Colonic mucosa (tissue), 4 donors: ENCODE measurements at places on chromosomes 12 and 14.

GRCh38 chr12:39205969-39206368, 237.0 kb downstream of the KIF21A start:
- DNase-seq: no peak

DNA sequence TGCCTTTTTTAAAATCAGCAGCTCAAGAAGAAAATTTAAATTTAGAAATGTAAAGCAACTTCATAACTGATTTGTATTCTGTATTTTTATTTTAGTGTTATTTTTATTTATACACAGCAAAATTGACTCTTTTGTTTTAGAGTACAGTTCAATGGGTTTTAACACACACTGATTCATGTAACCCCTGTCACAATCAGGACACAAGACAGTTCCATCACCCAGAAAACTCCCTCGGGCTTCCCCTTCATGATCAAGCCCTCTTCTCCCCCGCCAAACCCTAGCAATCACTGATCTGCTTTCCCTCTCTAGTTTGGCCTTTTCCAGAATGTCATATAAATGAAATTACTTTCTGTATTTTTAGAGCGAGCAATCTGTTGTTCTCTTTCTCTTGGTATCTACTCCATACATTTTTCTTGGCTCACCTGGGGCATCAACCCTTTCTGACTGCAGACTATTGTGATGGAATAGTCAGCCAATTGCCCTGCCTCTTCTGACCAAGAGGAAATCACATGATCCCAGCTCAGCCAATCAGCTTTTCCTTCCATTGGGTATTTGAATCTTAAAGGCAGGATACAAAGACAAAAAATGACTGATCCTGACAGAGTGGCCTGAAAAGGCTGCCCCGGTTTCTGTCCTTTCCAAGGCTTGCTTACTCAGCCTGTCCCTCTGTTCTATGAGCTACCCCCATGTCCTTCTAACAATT, 5.3 kb downstream of the SLC5A8 start:
- no peak for DNase-seq

DNA sequence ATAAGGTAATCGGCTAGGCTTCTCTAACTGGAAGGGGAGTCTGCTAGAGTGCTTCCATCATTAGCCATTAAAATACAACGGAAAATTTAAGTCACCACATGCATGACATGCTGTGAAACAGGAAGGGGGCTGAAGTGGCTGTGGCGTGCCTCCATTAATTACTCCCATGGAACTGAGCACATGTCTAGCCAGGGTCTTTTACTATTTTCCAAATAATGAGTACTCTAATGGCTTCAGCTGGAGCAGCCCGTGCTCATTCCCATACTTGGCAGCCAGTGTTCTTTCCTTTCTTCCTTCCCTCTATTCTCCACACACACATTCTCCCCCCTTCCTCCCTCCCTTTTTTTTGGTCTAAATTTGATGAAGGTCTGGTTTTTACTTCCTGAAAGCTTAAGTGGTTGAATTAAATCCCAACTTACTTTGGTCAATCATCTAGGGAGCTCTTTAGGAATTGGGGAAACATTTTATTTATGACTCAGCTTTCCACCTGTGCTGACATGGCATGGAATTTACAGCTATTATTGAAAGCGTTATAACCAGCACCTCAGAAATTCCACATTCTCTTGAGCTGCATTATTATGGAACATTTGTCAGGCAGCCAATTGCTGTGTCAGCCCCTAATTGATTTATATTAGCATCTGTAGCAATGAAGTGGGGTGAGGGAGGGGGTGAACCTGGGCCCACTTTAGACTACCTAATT, 72.3 kb downstream of the LRIG3 start:
- DNase-seq: no peak

DNA sequence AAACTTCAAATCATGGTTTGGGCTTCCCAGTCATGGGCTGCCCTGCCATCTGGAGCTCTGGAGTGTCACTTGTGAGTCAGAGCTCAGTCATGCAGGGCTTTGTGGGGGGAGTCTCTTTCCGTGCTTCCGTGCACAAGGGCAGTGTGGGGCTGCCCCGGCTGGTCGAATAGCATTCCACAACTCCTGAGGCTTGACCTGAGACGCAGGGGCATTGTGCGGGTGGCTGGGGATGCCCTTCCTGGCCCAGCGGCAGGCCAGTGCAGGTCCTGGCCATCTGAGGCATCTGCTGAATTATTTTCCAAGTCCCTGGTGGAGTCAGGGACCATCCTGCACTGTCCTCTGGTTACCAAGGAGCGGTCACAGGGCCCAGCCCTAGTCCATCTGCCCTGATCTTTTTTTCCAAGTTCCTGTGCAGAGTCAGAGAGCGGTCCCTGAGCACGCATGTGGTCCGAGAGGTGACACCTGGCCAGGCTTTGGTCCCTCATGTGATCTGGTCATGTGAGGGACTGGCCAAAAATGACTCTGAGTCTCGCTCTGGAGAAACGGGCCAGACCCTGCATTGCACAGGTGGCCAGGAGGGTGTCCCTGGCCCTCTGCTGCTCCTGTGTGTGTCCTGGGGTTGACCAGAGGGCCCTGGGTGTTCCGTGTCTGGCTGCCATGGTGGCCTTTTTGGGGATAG, 167.0 kb upstream of the ALG10B start:
- peak; percentile 9 for DNase-seq

DNA sequence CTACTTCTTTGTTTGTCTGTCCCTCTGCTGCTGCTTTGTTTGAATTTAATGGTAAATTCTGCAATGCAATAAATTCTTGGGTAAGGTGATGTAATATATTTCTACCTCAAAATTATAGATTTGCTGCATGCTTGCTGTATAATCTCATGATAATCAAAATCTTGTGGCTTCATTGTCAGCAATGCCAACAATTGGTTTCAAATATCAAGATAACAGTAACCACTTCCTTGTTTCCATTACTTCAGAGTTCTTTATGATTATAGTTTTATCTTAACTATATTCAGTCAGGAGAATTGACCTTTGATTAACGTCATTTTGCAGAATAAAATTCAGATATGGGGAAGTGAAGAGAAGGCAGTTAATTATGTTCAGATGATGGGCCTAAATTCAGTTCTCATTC, 30.2 kb upstream of the RNU6-8 start:
- no peak for DNase-seq

GRCh38 chr12:46452061-46452615, 79.6 kb upstream of the SLC38A2 start:
- no peak for DNase-seq

DNA sequence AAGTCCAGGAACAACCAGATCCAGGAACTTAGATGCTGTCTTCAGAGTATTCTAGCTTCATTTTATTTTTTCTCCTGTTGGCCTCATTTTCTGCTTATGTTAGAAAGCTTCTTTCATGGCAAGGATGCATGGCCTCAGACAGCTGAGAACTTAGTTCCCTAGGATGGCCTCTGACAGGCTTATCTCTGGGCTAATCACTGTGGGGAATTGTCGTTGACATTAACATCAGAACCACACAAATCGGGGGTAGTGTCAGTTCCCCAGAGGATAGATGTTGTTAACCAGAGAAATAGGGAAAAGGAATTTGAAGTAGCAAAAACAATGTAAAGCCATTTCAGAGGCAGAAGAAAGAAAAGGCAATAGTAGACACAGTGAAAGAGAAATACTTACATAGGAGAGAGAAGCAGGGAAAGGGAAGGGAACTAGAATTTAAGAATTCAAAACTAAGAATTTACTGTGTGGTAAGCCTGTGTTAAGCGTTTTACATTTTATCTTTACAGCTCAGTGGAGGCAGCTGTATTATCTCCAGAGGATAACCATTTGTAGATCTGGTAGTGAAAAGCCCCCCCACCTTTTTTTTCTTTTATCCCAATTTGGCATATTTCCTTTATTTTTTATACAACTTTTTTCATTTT, 21.8 kb downstream of the FUT8 start:
- no peak for DNase-seq

- DNase-seq: no peak
Measured at GRCh38 chr12:60278209-60278608, 682.4 kb downstream of the SLC16A7 start.

GRCh38 chr14:29905543-29905942, 22.1 kb downstream of the PRKD1 start:
- no peak for DNase-seq

DNA sequence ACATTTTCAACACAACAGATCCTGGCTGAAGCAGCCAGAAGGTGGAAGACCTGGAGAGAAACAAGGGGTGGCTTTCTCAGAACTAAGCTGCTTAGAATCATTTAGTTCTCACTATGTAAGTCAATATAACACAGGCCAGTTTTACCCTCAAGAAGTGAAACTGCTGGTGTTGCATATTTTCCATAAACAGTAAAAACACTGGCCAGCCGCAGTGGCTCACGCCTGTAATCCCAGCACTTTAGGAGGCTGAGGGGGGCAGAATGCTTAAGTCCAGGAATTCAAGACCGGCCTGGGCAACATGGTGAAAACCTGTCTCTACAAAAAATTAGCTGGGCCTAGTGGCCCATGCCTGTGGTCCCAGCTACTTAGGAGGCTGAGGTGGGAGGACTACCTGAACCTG, 11.6 kb downstream of the STX2 start:
- DNase-seq: no peak

- DNase-seq: no peak
Measured at GRCh38 chr14:105472486-105472991, 2.1 kb upstream of the CRIP2 start.

- no peak for DNase-seq
Measured at GRCh38 chr12:124556896-124557501, 10.4 kb downstream of the NCOR2 start.

DNA sequence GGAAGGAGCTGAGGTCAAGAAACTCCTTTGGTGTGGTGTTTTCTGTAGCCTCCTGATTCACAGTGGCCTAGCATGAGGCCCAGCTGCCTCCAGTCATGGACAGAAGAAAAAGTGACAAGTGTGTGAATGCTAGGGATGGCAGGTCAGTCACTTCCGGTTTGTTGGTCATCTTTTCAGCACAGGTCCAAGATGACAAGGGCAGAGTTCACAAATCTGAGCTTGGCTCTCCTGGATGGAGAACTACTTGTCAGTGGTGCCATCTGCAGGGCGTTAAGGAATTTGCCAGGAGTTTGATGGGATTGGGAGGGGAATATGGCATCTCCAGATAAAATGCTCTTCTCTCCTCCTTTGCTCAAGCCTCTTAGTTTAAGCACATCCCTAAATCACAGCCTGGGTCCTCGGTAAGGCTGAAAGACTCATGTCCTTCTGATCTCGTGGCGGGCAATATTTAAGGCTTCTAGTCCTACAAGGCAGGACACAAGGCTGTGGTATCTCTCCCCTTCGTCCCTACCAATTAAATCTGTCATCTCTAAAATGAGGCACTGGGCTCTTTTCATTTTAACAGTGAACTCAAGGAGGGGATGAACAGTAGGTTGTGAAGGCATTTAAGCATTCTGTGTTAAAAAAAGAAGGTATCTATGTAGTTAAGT, 10.0 kb downstream of the TUBA1B start:
- DNase-seq: peak; percentile 56

DNA sequence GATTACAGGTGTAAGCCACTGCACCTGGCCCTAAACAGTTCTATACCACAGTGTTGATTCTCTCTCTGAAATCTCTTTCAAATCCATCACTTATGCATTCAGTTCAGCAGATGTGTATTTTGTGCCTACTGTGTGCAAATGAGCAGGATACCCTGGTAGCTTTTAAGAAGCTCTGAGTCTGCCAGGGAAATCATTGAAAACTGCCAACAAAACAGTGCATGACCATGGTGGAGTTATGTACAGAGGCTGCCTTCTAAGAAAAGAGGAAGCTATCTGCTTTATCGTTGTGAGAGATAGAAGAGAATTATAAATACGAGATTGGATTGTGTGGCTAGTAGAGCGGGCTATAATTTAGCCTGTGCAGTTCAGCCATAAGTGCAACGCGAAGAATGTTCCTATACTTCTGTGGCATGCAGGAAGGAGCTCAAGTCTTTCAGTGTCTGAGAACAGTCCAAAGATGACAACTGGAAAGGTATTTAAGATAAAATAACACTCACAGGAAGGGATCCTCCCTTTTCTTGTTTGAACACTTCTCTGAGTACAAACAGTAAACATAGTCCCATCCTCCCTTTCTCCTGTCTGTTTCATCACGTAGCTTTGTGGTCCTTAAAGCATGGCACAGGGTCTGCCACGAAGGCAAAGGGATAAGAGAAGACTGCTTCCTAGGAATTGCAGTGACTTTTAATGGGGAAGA, 4.3 kb downstream of the DIP2B start:
- DNase-seq: no peak
